ENCODE measurements at places on chromosomes 5 and 9.
A peak's percentile ranks its signal among the peaks of the same experiment; 100 is the strongest.

GRCh38 chr5:179191506-179192184, 131.5 kb downstream of the ZNF354C start:
- no peak for DNase-seq

DNA sequence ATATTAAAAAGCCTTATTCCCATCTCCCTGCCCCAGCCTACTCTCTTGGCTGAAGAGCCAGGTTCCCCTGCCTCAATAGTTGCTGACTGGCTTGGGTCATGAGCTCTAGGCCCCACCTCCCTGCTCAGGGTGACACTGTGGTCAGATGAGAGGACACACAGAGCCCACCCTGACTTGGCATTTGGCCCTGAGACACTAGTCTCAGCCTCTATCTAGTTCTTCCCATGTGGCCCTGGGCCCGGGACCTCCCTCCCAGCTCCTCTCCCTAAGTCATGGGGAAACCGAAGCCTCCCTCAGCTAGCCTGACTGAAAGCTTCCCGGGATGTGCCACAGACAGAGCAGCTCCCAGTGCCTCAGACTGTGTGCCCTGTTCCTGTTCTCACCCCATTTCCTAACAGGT, 5.8 kb upstream of the MYOZ3 start:
- DNase-seq = no peak

GRCh38 chr9:114697951-114698351, 16.0 kb upstream of the TEX48 start:
- no peak for DNase-seq

DNA sequence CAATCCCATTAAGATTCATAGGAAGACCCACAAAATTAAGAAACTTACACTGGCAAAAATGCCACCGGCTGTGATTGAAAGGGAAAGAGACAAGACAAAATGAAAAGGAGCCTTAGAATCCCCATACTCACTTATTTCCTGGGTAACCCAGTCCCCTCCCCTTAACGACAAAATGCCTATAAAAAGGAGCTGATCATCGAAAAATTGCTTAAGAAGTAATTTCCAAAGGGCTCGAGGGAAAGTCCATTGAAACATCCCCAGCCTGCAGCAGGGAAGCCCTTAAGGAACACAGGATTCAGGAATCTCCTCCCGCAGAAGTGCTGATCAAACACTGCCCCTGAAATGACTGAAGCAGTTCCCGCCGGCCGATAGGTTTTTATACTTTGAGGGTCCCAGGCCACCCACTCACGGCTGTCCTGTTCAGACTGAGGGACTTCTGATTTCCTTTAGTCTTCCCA, 677 bp upstream of the ZNF79 start:
- no peak for DNase-seq

DNA sequence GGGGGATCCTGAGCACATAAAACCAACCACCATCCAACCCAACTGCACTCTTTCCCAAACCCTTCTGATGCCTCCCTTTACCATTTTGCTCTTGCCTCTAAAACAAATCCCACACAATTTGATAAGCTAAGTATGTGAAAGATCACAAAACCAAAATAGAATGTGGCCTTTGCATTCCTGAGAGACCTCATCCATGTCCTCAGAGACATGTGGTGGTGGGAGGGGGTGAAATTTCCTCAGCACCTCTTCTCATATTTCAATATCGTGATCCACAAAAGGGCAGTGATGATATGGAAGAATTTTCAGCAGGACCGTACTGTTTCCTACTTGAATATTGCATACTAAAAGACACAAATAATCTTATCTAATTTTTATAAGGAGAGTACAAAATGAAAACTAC, 423.3 kb downstream of the TLE1 start:
- DNase-seq = no peak

DNA sequence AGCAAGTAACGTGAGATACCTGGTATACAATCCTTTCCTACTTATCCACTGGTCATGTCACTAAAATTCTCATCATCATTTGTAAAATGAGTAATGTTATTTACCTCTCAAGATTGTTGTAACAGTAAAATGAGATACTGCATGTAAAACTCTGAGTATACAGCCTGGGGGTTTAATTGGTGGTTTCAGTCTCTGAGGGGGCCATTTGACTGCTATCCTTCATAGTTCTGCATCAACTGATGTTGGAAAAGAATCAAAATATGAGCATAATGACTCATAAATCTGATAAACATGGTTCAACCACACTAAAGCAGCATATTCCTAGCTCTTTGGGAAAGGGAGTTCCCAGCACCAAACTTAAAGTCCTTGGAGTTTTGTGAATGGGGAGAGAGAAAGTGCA, 181.0 kb upstream of the GHR start:
- DNase-seq = no peak

DNA sequence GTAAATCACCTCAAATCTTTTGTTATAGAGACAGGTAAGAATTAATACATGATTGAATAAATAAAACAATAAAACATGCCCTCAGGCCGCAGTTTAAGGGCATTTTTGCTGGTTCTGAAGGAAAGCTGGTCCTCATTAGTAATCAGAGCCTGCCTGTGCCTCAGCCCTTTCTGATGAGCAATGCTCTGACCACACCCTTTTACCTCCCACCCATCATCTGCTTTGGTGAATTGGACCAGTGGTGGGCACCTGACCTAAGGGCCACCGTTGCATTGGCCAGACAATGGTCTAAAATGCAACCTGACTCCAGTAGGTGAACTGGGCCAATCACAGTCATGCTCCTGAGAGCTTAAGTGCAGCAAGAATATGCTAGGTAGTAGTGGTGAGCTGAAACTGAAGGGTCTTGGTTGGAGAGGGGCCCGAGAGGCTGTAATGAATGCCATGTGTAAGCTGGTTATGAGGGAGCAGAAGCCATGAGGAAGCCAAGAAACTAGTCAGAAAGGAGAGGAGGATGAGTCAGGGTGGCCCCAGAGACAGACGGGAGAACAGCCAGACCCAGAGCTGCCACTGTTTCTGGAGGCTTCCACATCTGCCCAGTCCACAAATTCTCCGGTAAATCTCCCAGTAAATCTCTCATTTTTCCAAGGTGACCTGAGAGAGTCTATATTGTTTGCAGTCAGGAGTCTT, 45.5 kb upstream of the ZSWIM6 start:
- no peak for DNase-seq

GRCh38 chr9:122860319-122861142, 32.1 kb upstream of the PDCL start:
- DNase-seq = no peak

DNA sequence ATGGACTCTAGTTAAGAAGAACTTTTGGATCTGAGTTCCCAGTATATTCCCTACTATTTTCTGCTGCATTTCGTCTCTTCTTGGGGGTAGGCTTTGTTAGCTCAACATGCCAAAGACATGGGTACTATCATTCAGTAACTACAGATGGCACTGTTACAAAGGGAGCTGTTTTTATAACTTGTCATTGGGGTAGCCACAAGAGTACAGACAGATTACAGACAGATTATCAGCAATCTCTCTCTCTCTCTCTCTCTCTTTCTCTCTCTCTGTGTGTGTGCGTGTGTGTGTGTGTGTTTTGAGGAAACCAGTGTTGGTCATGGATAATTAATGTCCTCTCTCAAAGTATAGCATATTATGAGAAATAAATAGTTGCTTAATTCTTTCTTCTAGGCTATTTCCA, 116.1 kb downstream of the WDR70 start:
- no peak for DNase-seq

GRCh38 chr5:169149317-169149716, 151.6 kb downstream of the SLIT3 start:
- no peak for DNase-seq

GRCh38 chr5:31124026-31124425, 69.5 kb upstream of the CDH6 start:
- no peak for DNase-seq

DNA sequence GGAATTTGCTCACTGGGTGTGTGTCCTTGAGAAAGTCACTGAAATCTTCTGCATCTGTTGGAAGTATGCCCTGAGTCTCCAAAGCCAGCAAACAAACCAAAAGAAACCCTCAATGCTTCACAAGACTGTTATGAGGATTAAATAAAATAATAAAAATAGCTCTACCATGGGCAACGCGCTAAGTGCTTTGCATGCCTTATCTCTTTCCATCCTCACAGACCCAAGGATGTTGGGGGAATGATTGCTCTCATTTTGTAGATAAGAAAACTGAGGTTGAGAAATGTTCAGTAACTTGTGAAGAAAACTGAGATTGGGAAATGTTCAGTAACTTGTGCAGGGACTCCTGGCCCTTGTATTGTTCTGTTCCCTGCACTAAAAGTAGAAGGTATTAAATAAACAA, 7.9 kb downstream of the HAND1 start:
- no peak for DNase-seq

GRCh38 chr5:171946000-171946781, 60.2 kb downstream of the FBXW11 start:
- DNase-seq = no peak

DNA sequence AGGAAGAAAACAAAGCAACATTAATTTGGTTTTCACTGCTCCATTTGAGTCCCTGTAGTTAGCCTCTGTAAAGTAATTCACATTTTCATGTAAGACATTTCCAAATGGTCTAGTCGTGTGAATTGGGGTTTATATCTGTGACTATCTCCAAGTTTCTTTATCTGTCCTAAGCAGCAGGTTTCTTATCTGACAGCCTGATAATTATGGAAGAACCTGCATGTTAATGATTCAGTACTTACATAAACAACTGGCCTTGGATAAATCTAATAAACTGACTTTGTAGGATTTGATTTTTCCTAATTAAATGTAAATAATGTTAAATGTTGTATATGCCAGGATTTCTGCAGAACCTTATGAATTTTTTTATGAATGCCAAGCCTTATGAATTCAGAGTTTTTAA, 964.9 kb downstream of the NR2F1-AS1 start:
- DNase-seq = no peak

DNA sequence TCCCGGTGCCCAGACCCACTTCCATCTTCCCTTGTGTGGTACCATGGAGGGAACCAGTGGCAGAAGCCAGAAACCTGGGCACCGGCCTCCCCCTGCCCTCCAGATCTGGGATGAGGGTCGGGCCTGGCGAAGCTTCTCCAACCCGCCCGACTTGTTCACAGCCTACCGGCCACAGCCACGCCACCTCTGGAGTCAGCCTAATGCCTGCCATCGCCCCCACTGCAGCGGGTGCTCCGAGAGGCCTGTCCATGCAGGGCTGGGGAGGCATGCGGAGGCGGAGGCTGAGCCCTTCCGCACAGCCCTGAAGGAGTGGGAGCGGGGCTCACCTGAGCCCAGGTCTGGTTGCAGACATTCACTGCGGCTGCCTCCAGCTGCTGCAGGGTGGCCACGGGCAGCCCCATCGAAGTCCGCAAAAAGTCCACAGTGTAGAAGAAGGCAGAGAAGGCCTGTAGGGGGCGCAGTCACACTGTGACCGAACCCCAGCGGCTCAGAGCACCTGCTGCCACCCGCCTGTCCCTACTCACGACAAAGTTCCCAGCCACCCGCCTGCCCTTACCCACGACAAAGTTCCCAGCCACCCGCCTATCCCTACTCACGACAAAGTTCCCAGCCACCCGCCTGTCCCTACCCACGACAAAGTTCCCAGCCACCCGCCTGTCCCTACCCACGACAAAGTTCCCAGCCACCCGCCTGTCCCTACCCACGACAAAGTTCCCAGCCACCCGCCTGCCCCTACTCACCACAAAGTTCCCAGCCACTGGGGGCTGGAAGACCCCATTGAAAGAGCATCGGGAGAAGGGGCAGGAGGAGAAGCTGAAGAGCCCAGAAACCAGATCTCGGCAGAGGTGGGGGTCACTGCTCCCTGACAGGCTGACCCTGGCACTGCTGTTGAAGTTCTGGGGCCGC, 3.8 kb upstream of the NPDC1 start:
- peak; percentile 64 for DNase-seq

DNA sequence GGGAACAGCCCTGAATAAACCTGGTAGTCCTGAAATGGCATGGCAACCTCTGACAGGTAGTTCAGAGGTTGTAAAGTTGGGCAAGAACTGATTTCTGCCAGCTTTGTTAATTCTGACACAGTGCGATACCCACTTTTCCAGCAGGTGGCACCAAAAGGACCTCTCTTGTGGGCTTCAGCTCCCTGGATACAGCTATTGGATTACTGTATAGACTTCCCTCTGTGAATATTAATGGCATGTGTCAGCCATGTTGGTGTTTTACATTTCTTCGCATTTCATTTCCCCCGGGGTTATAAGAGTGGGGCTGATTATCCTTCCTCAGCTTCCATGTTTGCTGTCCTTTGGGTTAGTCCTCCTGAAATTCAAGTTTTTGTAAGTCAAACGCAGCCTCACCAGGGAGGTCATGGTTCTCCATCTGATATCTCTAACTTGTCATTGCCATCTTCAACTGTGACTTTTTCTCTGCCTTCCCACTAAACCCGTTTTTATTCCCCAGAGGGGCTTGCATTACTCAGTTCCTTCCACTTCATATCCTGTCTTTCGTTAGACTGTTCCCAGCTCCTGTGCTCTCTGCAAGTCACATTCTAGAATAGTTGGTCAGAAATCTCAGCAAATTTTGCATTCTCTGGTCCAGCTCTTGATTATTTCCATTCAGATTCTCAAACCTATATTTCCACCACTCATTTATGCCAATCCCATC, 135.6 kb downstream of the LIFR start:
- DNase-seq = peak; percentile 55

GRCh38 chr5:138448070-138448469, 9.2 kb downstream of the REEP2 start:
- DNase-seq = no peak

- DNase-seq = no peak
Observed at GRCh38 chr5:142800776-142801494, 30.8 kb downstream of the ARHGAP26 start.

DNA sequence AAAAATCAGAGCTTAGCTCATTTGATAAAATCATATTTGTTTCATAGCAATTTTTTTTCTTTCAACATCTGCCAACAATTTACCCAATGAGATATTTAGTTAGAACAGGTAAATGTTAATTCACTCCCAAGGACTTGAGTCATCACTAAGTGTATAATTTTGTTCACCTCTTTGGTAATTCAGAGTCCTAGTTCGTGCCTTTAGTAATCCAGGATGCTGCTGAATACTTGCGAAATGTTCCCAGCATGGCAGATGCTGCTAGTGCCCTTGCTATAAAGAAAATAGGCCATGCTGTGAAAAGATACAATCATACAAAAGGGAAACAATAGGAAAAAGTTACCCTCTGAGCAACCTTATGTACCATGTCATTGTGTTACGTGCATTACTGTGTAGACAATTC, 210.5 kb downstream of the CSNK1G3 start:
- no peak for DNase-seq

DNA sequence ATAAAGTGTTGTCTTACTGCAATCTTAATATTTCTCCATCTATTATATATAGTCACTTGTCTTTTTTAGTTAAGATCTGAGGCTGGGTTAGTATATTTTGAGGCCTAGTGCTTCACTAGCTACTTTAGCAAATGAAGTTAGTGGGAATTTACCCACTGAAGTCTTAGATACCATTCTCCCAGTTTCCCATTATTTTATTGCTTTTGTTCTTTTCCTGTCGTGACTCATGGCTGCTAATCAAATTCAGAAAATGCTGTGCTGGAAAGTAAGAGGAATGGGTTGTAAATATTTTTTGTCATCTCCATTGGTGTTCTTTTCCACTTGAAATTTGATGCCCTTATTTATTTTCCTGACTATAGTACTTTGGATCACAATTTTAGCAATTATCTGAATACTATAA, 14.2 kb downstream of the TCERG1 start:
- no peak for DNase-seq
